DMS79 treated with DMSO at 0.1 percent for 48 hours (cell line): ENCODE measurements at places on chromosomes 5 and 9.

- DNase-seq = no peak
These were observed 3.7 kb upstream of the IFNB1 start for GRCh38 chr9:21081451-21081850.

DNA sequence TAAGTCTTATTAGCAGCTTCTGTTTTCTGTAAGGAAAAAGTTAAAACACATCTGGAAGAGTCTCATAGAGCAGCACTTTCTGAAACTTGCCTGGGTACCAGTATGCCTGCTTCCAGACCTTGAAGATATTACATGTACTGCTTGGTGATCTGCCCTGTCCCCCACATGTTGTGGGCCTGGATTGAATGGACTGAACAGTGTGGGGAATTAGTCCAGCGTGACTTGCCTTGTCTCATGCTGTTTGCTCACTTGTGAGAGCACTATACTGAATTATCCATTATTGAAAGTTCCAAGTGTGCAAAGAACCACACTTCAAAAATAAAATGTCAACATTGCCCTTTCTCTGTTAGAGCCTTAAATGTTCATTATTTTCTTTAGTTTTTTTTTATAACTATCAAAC is 8.9 kb downstream of the CTNNA1 start:
- DNase-seq = no peak

- DNase-seq = no peak
These were observed 79.4 kb upstream of the GLRA1 start for GRCh38 chr5:152004095-152004494.

- no peak for DNase-seq
These were observed 16.9 kb upstream of the ZDHHC11B start for GRCh38 chr5:801472-801871.

- no peak for DNase-seq
These were observed 35.9 kb upstream of the UBAP2 start for GRCh38 chr9:34084562-34084961.
